ENCODE measurements at places on chromosomes 11 and 22.

DNA sequence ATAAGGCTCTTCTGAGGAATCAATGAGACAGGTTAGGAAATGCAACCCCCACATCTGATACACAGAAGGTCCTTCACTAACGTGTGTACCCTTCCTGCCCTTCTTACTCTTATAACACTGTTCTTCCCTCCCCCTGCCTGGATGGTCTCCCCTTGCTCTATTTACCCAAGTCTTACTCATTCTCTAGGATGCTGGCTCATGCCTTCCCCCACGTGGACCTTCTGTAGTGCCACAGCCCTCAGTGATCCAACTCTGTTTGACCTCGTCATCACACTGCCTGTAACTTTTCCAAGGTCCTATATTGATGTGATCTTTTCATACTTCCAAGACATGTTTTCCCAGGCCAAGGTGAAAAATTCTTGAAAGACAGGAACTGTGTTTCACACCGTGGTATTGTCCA is 79.8 kb downstream of the C11orf58 start:
- no peak for DNase-seq

GRCh38 chr11:59713745-59714144 is at the start of gene OR10V1:
Gene OR10V1 (minus strand): TSS chr11:59713845. CDS start chr11:59713845, 0 bp downstream.
- DNase-seq, result no peak

GRCh38 chr11:107563702-107564101 is 1.8 kb downstream of the ALKBH8 start:
- DNase-seq, result peak; percentile 26

DNA sequence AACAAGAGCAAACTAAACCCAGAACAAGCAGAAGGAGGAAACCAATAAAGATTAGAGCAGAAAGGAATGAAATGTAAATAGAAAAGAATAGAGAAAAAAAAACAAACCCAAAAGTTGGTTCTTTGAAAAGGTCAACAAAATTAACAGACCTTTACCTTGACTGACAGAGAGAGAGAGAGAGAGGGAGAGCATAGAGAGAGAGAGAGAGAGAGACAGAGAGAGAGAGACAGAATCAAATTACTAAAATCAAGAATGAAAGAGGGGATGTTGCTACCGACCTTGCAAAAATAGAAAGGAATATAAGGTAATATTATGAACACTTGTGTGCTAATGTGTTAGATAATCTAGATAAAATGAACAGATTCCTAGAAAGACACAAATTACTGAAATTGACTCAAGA is 22.6 kb upstream of the AMPD3 start:
- no peak for DNase-seq

DNA sequence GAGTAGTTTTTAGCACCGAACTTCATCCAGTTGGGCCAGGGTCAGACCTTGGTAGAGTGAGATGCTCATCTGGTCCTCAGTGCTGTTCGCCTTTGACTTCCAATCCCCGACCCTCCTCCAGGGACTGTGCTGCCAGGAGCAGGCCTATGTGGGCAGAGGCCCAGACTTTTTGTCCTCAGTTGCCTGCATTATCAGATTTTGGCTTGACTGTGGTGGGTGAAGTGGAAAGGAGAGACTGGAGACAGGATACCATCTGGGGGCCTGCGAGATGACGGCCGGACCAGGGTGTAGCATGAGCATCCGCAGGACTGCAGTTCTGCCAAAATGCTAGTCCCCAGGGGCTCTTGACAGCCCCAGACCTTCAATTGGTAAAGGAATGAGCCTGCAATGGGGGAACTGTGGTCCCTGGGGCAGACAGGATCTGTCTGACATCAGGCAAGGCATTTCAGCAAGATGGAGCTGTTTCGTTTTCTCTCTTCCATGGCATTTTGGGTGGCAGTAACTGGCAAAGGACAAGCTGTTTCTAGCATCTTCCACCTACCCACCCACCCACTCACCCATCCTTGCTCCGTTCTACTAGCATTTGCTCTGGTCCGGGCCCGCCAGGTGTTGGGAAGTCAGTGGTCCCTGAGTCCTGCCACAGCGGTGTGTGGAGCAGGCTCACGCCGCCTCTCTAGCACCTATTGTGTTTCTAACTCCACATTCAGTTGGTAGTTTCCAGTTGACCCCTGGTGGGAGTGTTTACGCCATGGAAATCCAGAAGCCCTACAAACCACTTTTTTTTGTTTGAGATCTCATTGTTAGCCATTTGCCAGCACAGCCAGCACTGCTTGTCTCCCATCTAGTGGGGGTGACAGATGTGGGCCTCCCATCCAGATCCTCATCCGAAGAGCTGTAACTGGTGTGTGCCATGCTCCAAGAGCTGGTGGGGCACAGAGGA is 53.5 kb downstream of the OTOG start:
- DNase-seq, result no peak

DNA sequence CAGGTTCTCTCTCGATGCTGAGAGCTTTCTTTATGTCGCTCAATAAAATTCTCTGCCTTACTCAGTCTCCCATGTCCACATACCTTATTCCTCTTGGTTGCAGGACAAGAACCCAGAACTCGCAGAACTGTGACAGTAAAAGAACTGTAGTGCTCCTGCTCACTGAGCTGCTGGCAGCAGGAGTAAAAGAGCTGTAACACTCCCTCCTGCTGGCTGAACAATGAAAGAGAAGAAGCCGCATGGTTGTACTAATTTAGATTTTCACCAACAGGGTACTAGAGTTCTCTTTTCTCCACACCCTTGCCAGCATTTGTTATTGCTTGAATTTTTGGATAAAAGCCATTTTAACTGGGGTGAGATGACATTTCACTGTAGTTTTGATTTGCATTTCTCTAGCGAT is 433.2 kb downstream of the GUCY1A2 start:
- no peak for DNase-seq

DNA sequence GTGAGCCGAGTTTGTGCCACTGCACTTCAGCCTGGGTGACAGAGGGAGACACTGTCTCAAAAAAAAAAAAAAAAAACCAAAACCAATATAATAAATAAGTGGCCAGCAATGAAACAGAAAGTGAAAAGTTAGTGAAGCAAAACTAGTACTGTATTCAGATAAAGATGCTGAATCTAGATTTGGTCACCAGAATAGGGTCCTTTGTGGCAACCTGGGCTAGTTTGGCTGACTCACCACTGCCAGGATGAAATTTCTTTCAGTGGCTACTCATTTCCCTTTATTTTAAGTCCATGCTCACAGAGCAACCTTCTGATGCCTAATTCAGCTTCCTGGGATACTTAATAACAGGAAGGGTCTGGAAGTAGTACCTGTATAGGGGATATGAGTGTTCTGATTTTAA is 26.0 kb downstream of the LIMK2 start:
- DNase-seq, result no peak

Data from A549 (cell line).